ENCODE measurements at places on chromosomes 13 and 19.
A peak's percentile ranks its signal among the peaks of the same experiment; 100 is the strongest.

GRCh38 chr13:25288966-25289365 is 1.7 kb upstream of the MTMR6 start:
- DNase-seq = no peak

- no peak for DNase-seq
These were observed 80.5 kb downstream of the GADD45B start for GRCh38 chr19:2556221-2557092.

DNA sequence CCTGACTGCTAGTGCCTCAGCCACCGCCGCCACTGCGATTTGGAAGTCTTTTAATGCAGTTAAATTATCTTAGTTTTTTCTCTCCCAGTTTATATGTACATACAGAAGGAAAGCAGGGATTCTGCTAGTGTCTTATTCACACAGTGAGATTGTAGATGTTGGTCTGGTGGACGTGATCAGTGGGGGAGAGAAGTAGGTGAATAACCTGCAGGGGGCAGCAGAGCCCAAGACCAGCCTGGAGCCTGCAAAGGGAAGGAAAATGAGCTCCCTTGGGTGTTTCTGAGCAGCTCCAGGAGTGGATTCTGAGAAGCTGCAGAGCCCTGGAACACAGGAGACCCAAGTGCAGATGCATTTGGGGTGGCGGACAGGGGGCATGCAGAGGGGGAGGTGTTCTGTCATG is 26.3 kb downstream of the ZNF844 start:
- DNase-seq = no peak

GRCh38 chr19:14479309-14479974 is 4.3 kb upstream of the PTGER1 start:
- no peak for DNase-seq

DNA sequence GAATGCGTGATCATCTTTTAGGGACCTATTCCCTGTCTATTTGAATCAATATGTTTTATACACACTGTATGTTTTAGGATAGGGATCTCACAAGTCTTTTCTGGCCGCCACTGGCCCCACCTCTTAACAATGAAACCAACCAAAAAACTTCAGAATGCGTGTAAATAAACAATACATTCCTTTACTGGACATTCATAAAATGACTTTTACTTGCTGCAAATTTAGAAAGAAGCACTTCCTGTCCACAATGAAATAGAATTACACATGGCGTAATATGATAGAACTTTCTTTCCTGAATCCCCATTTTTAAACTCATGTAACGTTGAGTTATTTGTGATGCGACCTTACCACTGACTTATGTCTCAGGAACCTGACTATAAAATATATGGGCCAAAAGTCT is 233.6 kb downstream of the SLITRK6 start:
- no peak for DNase-seq

- no peak for DNase-seq
These were observed 58.8 kb upstream of the UBL3 start for GRCh38 chr13:29909081-29909730.

DNA sequence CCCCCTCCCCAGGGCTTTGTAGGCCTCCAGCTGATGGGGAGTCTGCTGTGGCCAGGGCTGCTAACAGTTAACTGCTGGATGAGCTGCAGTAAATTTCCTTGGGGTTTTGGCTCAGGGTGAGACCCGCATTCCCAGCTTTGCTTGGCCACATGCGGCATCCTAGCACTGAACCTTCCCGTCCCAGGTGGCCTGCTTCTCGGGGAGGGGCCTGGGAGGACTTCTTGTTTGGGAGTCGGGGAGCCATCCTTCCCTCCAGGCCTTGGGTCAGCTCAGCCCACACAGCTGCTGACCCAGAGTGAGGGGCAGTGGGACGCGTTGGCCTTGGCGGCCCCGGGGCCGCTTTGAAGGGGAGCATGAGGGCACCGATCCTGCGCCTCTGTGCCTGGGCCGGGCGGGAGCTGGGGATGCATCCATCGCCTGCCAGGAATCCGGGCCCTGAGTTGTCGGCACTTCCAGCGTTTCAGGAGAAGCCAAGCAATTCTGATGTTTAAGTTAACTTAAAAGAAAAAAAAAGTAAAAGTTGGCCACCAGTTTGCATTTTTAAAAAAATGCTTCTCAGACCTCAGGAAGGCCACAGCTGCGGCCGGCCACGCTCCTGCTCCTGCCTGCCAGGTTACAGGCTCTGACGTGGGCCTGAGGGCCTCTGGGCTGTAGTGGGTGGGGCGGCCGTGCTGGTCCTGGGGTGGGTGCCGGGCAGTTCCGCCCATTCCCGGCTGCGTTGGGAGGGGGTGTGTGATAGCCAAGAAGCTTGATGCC is 27.7 kb downstream of the CRTC1 start:
- DNase-seq = no peak

DNA sequence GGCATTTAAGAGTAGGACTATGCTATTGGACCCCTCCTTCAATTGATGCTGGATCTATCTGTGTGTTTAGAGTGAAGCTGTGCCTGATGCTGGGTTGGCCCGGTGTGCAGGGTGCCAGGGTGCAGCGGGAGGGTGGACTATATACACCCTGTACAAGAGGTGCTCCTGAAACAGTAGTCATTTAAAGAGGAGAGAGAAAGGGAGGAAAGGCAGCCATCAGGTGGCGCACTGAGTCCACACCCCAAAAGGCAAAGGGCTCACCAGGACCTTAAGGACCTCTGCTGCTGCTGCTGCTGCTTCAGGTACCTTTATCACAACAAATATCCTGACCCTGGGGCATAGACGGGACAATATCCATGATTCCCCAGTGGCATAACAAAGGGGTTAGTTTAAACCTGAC is 39.4 kb downstream of the ZNF136 start:
- peak; percentile 18 for DNase-seq

DNA sequence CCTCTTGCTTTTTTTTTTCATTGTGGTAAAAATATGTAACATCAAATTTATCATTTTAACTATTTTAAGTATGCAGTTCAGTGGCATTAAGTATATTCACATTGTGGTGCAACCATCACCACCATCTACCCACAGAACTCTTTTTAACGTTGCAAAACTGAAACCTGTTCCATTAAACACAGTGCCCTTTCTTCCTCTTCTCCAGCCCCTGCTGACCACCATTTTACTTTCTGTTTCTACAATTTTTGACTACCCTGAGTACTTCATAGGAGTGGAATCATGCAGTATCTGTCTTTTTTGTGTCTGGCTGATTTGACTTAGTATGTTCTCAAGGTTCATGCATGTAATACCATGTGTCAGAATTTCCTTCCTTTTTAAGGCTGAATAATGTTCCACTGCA is 153.1 kb downstream of the FGF9 start:
- no peak for DNase-seq

DNA sequence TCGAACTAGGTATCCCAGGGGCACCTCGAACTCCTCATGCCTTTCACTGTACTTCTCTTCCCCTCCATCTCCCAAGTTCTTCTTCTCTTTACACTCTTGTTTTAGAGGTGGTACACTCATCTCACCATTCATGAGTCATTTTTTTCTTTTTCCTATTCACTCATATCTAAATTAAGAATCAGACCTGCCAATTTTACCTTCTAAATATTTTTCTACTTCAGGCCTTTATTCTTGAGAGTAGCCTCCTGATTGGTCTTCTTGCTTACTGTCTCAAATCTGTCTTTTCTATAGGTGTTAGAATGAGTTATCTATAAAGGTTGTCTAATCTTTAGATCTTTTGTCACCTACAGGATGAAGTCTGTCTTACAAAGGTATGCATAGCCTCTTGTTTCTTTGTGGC is 20.7 kb downstream of the TDRD3 start:
- no peak for DNase-seq
